Stimulated activated CD4-positive, alpha-beta T cell treated with anti-CD3 and anti-CD28 coated beads, Interleukin-12 subunit alpha, Interleukin-12 subunit beta, amount 100 ng/mL, for 4 hours (primary cell): ENCODE measurements at places on chromosomes 1 and 21.

- no peak for DNase-seq
Measured at GRCh38 chr1:17875171-17875881, 120.2 kb downstream of the ACTL8 start.

GRCh38 chr1:30218438-30218837, 504.9 kb downstream of the MATN1 start:
- DNase-seq = no peak

DNA sequence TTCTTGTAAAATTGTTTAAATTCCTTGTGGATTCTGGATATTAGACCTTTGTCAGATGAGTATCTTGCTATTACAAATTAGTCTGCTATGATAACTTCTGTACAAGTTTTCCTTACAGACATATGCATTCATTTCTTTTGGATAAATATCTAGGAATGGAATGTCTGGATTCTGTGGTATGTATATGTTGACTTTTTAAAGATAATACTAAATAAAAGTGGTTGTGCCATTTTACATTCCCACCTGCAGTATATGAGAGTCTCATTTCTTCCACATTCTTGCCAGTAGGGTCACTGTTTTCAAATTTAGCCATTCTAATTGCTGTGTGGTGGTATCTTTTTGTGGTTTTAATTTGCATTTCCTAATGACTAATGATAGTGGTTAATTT, 53.9 kb downstream of the SYDE2 start:
- DNase-seq = no peak

- DNase-seq = no peak
Measured at GRCh38 chr1:8670371-8670818, 147.0 kb downstream of the RERE start.

DNA sequence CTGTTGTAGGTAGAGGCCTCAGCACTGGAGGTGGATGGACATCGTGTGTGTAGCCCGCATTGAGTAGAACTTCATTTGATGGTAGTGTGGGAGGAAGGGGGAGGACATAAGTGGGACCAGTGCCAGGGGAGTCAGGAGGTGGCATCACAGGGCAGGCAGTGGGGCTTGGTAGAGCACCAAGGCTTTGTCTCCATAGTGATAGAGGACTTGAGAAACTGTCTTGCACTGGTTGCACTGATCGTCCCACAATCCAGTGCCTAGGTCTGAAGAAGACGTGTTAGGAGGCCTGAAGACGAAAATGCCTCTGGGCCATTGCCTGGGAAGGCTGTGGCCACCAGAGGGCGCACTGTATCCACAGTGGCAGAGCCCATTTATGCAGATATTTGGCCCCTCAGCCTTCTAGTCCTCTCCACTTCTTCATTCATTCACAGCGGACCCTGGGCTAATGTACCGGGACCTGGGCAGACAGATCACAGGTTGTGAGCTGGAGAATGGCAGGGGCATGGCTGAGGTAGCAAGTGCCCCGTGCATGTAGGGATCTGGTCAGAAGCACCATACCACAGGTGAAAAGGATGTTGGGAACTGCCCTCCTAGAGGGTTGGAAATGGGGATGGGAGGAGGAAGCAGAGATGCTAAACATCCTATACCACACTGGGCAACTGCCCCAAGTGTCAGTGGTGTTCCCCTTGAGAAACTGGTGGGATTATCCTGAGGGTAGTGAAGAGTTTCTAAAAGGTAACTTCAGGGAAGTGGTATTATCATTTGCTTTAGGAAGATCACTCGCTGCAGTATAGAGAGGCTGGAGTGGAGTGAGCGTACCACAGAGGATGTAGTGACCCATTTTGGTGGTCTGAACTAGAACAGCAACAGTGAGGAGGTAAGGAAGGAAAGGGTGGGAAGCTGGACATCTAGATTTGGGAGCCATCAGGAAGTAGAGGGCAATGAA, 95.3 kb downstream of the PIK3R3 start:
- DNase-seq = peak; percentile 89

DNA sequence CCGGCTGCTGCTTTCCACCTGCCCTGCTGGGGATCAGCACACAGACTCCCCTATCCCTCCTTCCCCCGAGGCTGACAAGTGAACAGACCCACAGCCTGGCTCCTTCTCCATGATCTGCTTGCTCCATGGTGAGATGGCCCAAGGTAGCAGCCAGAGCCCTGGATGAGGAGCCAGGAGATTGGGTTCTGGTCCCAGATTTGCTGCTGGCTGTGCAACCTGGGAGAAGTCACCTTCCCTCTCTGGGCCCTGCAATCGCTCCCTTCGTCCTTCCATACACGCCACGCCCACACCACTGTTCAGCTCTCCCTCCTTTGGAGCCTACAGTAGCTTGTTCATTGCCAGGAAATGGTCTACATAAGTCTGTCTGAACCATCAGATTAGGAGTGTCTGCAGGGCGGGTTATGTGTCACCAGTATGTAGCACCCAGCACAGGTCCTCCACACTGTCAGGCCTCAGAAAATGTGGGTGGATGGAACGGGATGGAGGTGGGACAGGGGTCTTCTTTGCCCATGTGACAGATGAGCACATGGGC, 9.2 kb upstream of the EPHA8 start:
- DNase-seq = no peak

DNA sequence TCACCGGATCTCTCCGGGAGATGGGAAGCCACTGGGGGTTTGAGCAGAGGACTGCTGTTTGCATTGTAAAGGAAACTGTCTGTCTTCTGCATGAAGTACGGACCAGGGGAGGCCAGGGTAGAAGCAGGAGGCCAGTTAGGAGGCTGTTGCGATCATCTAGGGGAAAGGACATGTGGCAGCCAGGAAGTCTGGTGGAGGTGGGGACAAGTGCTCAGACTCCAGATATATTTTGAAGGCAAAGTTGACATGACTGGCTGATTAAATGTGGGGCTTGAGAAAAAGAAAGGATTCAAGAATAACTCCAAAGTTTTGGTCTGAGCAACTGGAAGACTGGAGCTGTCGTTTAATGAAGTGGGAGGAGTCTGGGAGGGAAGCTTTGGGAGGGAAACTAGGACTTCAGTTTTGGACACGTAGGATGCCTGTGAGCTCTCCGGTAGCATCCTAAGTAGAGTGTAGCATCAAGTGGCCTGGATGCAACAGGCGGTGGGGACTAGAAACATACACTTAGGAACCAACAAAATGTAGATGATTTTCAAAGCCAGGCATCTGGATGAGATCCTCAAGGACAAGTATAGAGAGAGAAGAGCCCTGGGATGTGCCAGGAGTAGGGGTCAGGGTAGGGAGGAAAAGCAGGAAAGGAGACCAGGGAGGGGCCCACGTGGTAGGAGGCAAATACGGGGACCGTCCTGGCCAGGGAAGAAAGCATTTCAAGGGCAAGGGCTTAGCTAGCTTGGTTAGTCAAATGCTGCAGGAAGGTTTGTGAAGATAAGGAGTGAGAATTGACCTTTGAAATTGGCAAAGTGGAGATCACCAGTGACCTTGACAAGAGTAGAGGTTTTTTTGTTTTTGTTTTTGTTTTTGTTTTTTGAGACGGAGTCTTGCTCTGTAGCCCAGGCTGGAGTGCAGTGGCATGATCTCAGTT, 3.7 kb upstream of the C1orf210 start:
- DNase-seq = no peak

- DNase-seq = no peak
Measured at GRCh38 chr1:173224280-173224892, 17.3 kb upstream of the TNFSF4 start.

- no peak for DNase-seq
Measured at GRCh38 chr1:12654004-12654567, 10.2 kb downstream of the AADACL4 start.

- no peak for DNase-seq
Measured at GRCh38 chr1:153610811-153611301, 2.1 kb downstream of the S100A16 start.

- DNase-seq = no peak
Measured at GRCh38 chr21:37877888-37878684, 38.2 kb downstream of the KCNJ6 start.

GRCh38 chr1:65166572-65167305, 18.7 kb downstream of the AK4 start:
- DNase-seq = no peak

GRCh38 chr1:34982820-34983376, 2.2 kb downstream of the TMEM35B start:
- no peak for DNase-seq

GRCh38 chr1:96865731-96866685, 144.4 kb downstream of the PTBP2 start:
- no peak for DNase-seq

DNA sequence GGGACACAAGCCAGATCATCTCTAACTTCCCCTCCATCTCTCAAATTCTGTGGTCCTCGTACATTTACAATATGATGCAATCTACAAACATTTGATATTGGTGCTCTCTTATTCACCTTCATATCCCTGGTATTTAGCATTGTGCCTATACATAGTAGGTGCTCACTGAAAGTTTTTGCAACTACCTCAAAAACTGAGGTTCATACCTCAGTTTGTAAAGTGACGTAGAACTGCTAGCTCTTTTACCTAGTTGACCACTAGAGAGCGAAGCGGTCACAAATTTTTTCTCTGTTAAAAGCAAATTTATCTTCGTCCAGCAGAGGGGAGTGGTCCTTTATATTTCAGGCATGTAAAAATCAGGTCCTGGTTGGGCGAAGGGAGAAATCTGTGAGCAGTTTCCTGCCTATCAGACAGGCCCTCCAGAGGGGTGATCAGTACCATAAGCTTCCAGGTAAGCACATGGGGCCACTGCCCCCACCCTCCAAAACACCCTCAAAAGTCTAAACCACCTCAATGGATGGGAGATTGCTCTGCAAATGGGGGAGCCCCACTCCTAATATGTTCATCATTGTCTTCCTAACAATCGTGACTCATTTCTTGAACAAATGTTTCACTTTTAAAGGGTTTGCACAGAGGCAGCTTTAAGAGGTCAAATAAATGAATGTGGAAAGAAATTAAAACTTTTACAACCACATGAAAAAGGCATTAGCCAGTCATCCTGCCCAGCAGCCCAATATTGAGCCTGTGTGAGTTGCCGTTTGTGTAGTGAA, 10.6 kb upstream of the HLCS start:
- no peak for DNase-seq

DNA sequence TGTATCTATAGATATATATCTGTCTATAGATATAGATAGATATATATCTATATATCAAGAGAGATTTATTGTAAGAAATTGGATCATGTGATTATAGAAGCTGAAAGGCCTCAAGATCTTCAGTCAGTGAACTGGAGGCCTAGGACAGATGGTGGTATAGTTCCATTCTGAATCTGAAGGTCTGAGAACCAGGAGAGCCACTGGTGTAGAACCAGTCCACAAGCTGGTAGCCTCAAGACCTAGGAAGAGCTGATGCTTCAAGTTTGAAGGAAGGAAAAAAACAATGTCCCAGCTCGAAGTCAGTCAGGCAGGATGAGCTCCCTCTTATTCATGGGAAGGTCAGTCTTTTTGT, 213.2 kb upstream of the JUN start:
- DNase-seq = no peak

GRCh38 chr1:85584923-85585322, 4.4 kb downstream of the CCN1 start:
- DNase-seq = no peak

DNA sequence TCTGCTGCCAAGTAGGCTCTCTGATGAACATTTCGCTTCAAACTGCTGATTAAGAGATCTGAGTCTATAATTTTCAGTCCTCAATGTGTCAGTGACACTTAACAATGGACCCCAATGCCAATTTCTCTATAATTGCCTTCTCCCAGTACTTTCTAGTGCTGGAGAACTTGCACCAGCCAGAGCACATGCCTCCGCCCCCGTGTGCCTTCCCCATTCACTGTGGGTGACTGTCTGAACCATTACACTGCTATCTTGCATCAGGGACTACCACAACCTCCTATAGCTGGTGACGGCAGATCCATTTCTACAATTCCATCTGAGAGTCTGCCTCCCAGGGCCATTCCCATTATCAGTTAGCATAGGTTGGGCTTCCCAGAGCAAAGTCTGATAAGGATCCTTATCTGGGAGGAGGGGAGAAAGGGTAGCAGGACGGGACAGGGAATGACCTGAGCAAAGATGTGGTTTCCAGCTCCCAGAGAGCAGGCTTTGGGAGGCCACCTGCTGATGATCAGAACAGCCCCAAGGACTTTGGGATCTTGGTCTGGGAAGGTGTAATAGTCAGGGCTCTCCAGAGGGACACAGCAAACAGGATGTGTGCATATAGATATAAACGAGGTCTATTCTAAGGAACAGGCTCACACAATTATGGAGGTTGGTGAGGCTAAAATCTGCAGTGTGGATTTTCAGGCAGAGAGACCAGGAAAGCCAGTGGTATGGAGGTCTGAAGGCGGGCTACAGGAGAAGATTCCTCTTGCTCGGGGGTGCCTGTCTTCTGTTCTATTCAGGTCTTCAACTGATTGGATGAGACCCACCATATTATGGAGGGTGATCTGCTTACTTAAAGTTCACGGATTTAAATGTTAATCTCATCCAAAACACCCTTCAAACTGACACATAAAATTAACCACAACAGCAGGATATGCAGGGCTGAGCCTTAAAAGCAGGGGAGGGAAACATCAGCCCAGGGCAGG, 238.2 kb downstream of the PTPRU start:
- no peak for DNase-seq

GRCh38 chr1:17227358-17227915, 21.5 kb upstream of the PADI3 start:
- no peak for DNase-seq

DNA sequence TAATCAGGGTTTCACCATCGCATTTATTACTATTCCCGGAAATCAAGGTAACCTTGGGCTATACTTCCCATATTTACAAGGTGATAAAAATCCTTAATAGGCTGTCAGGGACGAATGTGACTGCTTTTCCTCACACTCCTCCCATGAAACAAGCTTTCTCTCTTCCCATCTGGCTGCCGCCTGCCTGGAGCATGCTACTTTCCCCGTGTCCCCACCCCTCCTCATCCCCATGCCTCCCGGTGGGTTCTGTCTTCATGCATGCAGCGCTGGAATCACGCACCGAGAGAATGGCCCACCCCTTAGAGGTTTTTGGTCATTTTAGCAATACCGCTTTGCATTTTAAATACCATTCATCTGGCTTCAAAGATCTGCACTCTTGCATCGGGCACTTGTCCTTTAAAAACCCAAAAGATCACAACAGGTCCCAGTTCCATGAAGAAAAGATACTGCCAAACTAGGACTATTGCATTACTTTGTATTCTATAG, 339.1 kb downstream of the NTNG1 start:
- DNase-seq = no peak

GRCh38 chr1:11059155-11059967, 457 bp downstream of the SRM start:
- DNase-seq = peak; percentile 35

DNA sequence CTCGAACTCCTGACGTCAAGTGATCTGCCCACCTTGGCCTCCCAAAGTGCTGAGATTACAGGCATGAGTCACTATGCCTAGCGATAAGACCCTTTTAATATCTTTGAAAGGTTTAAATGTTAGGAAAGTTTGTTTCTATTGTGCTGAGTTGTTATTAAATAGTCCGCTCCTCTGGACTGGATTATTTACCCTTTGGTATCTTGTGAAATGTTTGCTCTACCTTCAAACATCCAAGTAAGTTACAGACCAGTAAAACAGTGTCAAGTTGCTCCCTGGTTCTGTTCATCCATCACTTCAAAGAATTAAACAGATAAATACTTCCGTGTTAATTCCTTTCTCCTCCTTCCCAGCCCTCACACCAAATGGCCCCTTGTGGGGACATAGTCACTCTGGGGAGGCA, 44.8 kb downstream of the CASQ2 start:
- no peak for DNase-seq

- DNase-seq = peak; percentile 75
Measured at GRCh38 chr21:43718872-43719747, at the start of gene PDXK. PDXK (plus strand) TSS chr21:43719129; CDS start chr21:43719295, 166 bp downstream.
